ENCODE measurements at places on chromosomes 4 and X. TPM values are rescaled to one million over a fixed set of nuclear protein-coding genes. Genes with fewer than 3 reads are reported as not detected.

DNA sequence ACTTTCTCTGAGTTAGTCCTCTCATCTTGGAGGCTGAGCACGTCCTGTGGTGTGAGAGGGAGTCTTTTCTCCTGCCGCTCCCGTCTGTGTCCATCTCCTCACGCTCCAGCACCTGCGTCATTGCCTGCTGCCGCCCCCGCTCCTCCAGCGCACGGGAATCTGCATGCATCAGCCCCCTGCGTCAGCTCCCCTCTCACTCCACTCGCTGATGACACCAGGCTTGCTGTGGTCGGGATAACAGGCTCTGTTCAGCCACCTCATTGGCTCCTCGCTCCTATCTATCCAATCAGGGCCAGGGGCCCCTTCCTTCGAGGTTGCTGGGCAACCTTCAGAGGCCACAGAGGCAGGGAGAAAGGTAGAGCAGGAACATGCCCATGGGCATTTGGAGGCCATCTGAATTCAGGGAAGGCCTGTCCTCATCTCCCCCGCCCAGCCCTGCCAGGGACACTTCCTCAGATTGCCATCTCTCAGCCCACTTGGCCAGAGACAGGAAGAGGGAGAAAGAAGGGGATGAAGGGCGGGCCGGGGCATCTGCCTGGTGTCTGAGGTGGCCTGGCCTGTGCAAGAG, 9.3 kb downstream of the ZNF185 start:
- DNase-seq = peak; percentile 52

- no peak for DNase-seq
Observed at GRCh38 chrX:24243692-24244091, 70.2 kb downstream of the SUPT20HL2 start.

GRCh38 chr4:21716531-21716930, 232.0 kb downstream of the KCNIP4 start:
- no peak for DNase-seq

DNA sequence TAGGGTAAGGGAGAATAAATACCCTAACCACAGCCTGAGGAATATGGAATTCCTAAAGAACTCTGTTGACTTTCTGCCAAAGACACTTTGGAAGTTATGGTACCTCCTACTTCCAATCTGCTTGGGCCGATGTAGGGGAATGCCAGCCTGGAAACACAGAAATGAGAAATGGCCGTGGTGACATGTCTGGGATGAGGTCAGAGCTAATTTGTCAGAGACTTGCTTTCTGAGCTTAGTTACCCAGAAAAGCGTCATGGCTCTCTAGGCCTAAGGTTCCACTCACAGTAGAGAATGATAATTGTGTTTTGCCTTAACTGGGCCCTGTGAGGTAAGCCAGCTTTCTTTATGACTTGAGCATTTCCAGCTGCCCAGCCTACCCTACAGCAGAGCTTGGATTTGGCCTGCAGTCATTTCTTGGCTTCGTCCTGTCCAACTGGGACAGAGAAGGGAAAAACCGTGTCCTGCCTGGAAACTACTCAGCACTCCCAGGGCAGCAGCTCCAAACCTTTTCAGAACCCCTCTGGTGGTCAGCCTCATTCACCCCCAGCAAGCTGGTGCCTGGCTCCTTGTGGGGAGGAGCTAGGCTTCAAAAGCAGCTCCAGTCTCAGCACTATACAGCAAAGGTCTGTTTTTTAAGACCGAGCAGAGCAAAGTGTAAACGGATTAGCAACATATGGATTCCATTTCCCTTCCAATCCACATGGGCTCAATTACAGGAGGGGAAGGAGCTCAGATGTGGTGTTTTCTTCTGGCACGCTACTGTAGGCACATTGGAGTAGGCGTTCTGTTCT, 92.3 kb downstream of the RLIM start:
- no peak for DNase-seq

DNA sequence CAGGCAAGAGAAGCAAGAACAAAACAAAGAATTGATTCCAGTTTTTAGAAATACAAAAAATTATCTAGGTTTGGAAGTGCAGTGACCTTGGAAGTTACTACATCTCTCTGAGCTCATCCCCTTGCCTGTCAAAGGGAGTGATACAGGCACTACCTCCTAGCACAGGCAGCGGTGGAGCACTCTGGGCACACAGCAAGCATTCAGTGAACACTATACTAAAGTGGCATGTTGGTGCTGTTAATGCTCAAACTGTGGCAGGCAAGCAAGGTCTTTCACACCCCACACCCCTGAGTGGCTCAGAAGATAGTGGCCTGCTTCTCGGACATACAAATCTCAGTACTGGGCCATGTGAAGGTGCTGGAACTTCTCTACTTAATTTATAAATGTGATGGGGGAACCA, 51.2 kb downstream of the DRD5 start:
- DNase-seq = no peak

DNA sequence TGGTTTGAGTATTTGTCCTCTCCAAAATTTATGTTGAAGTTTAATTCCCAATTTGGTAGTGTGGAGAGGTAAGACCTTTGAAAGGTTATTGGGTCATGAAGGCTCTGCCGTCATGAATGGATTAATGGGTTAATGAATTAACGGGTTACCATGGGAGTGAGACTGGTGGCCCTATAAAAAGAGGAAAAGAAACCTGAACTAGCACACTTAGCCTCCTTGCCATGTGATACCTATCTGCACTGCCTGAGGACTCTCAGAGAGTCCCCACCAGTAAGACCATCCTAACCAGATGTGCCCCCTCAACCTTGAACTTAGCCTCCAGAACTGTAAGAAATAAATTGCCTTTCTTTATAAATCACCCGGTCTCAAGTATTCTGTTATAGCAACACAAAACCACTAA, 39.3 kb downstream of the PAGE1 start:
- no peak for DNase-seq

KIAA1210 gene
- total RNA-seq = 0.36 TPM

TECRL gene
- total RNA-seq = not detected

MAGED4B gene
- 71.2 TPM for total RNA-seq

RTL3 gene
- total RNA-seq = not detected

UNC5C gene
- 114 TPM for total RNA-seq
